ENCODE measurements at places on chromosomes 5 and 9.

- no peak for DNase-seq
These were observed 179.5 kb downstream of the MAPKAP1 start for GRCh38 chr9:125527471-125528002.

DNA sequence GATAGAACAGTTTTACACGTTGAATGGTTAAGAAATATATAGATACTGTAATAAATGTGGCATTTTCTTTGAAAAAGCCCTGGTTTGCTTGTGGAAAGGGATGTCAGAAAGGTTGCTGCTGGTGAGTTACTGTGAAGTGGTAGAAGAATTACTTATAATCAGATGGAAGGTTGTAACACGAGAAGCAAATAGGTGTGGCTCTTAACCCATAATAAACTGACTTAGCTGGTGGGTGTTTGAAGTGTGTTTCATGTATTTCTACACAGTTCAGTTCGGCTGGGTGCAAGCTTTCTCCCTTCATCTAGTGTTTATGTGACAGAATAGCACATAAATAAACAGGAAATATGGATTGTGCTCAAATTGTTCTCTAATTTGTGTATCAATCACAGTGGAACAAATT, 5.5 kb downstream of the CNOT6 start:
- no peak for DNase-seq

DNA sequence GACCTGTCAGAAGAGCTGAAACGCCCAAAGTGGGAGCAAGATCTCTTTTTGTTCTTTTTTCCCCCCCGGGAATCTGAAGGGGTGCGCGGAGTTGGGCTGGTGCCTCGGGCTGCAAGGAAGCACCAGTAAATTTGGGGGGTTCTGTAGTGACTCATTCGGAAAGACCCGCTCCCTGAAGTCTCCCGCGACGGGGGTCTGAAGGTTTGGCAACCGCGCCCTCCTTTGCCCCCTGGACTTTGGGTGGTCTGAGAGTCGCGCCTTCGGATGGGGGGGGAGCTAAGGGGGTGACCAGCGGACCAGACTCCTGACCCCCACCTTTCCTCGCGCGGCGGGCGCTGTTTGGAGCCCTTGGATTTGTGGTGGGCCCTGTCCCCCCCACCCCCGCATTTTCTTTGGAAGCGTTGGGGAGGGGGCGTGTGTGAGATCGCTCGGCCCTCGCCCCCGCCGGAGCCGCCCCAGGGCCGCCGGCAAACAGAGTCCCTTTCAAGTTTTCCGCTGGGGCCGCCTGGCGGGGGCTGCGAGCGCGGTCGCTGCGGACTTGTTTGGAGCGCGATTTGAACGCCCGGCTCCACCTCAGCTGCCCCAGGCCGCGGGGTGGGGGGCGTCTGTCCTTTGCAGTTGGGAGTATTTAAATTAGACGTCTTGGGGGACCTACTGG, 2.0 kb downstream of the CXXC5 start:
- no peak for DNase-seq

DNA sequence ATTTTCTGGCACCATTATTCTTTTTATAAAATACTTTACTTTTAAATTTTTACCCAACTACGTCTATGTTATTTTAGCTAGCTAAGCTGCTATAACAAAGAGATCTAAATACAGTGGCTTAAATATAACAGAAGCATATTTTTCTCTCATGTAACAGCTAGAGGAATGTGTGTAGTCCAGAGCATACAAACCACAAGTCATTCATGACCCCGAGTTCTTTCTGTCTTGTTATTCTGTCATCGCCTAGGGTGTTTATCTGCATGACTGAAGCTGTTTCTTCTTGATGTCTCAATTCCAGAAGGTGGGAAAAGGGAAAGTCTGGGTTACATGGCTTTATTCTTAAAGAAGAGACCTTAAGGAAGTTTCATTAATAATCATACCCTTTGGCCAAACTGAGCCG, 136.9 kb upstream of the RFX3 start:
- no peak for DNase-seq

DNA sequence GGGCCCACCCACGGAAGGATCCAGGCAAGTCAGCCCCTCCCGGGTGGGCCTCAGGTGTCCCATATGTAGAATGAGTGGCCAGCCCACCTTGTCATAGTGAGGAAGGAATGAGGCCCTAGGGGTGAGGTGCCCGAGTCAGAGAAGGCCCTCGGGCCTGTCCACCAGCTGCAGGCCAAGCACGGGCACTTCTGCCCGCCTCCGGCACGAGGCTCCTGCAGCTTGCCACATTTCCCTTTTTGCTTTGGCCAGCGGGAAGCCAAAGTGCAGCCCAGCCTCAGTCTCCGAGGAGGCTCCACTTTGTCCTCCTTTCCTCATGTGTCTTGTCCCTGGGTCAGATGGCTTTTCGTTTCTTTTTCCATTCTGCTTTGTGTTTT, 72.9 kb downstream of the PSMB7 start:
- DNase-seq: no peak

GRCh38 chr9:88789785-88790184, 201.5 kb upstream of the S1PR3 start:
- no peak for DNase-seq

DNA sequence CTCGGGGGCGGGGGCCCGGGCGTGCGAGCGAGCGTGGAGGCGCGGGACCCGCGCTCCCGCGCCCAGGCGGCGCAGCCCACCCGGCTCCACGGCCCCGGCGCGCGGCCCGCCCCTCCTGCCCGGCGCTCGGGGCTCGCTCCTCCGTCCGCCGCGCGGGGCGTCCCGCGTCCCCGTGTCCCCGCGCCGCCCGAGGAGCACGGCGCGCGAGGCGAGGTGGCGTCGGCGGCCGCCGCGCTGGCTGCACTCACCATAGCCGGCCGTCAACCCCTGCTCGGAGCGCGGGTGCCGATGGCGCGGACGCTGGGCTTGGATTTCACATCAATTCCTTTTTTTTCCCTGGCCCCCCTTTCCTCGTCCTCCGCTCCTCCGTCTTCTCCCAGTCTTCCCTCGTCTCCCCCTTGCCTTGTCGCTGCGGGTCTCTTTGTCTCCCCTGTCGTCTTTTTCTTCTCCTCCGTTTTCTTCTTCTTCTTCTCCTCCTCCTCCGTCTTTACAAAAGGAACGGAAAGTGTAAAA, 494 bp downstream of the PTCH1 start:
- no peak for DNase-seq

DNA sequence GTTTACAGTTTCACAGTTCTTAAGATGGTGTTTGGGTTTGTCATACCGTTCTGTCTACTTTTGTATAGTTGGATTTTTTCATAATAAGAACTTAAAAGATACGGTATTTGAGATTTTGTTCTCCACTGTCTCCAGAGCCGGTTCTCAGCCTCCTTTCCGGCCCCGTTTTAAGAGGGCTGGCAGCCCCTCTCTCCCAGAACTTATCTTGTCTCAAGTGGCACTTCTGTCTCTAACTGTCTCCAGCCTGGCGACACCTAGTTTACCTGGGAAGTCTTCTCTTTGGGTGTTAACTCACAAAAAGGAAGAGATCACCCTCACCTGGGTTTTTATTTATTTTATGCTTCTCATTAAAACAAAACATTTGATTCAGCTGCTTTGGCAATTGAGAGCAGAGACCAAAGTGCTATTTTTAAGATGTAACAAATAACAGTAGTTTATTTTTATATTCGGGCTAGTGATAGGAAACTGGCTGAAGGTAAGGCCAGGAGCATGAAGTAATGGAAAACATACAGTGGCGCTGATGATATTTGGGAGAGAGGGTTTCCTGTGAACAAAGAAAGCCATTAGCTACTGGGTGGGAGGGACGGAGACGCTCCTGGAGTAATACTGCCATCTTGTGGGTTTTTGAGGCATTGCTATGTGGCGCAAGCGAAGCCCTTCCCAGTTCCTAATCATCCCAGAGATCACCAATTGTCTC, 48.3 kb downstream of the ACER2 start:
- peak; percentile 40 for DNase-seq

GRCh38 chr5:78108564-78108963, 185.9 kb downstream of the AP3B1 start:
- DNase-seq: no peak

DNA sequence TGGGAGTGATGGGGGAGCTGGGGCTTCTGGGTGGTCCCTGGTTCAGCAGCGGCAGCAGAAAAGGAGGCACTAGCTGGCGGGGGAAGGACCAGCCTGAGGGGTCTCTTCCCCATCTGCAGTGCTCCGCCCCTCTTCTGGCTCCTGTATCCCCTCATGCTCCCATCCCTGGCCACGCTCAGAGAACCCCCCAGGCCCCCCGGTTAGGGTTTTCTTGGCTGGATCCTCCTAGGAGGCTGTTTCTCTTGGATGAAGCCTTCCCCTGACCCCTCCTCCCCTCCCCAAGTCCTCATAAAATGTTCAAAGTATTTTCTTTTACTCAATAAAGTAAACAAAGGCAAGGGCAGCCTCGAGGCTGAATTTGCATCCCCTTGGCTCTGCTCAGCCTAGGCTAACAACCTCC, 60.8 kb downstream of the FGF18 start:
- no peak for DNase-seq

GRCh38 chr5:146646441-146646840, 130.5 kb upstream of the GPR151 start:
- DNase-seq: no peak

DNA sequence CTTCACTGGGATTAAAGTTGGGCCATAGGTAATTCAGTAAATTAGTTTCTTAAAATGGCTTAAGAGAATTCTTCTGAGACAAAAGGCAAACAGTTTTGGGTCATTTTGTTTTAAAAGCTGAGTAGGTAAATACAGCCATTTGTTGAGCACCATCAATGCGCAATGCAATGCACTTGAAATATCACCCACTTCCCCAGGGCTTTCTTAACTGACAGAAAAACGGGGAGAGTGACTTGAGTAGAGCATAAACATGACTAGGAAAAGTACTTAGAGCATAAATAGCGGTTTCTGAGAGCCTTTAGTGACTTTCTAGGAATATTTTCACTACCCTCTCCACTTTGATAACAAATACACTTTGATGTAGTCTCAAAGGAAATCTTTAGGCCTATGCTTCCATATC, 27.2 kb downstream of the MLANA start:
- DNase-seq: no peak

DNA sequence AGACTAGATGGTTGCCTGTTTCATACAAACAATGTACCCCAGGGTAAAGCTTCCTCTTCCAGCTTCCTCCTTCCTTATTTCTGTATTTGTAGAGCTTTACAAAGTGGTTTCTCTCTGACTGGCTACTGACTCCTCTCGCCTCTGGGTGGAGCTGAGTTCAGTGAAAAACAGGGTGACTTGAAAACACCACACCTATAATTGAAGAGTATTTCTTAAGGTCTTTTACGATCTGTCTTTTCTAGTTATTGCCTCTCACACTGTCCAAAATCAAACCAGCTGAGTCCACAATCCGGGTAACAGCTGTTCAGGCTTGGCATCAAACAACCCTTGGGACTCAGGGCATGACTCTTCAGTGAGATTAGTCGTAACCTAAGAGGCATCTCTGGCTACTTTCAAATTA, 200.4 kb downstream of the ARRDC3 start:
- DNase-seq: no peak

DNA sequence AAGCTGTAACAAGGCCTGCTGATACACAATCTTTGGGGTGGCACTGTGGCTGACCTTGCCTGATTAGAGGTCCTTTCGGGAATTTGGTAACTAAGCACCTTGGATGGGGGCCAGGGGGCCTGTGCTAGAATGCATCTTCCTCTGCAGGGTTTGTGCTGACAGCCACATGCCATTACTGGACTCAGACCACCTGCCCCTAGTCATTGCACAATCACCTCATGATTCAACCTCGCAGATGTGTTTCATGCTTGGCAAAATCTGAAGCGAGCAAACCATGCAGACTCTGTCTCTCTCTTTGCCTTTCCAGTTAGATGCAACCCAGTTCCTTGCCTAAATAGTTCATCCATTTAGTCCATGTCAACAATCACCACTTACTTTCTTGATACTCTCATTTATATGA, 96.5 kb upstream of the ERCC6L2 start:
- DNase-seq: no peak

GRCh38 chr5:93585041-93585766, 2.2 kb downstream of the NR2F1 start:
- DNase-seq: no peak

DNA sequence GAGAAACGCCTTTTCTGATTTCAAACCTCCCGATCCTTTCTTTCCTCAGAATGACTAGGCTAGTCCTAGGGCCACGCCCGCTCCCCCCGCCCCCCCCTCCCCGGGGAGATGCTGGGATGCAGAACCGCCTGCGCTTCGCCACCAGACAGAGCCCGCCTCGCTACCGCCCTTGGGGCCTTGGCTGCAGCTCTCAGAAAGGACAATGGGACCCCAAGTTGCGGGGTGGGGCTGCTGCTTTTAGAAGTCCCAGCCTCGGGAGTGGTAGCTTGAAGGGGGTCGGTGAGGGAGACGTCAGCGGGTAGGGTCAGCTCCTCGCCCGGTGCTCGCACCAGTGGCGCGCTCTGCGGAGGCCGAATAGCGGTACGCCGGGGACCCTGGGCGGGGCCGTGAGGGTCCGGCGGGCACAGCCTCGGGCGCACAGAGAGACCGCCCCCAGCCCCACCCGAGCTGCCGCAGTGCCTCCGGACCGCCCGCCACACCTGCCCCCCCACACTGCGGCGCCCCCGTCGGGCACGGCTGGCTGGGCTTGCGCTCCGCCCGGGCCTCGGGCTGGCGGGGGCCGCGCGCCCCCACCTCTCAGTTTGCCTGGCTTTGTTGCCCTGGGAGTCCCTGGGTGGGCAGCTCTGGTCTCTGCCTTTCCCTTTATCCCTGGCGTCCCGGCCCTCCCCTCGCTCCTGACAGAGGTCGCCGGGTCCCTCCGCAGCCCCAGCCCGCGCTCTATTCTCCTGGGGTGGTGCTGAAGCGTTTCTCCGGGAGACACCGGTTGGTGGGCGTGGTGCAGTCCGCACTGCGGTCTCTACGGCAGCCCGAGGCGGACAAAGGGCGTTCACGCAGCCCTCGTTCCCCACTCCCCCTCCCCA, 1.2 kb downstream of the MAP1B start:
- DNase-seq: no peak

- DNase-seq: no peak
These were observed 590 bp downstream of the ENTPD2 start for GRCh38 chr9:137052998-137053943.

- no peak for DNase-seq
These were observed 107.7 kb downstream of the OSMR start for GRCh38 chr5:38953426-38954012.

DNA sequence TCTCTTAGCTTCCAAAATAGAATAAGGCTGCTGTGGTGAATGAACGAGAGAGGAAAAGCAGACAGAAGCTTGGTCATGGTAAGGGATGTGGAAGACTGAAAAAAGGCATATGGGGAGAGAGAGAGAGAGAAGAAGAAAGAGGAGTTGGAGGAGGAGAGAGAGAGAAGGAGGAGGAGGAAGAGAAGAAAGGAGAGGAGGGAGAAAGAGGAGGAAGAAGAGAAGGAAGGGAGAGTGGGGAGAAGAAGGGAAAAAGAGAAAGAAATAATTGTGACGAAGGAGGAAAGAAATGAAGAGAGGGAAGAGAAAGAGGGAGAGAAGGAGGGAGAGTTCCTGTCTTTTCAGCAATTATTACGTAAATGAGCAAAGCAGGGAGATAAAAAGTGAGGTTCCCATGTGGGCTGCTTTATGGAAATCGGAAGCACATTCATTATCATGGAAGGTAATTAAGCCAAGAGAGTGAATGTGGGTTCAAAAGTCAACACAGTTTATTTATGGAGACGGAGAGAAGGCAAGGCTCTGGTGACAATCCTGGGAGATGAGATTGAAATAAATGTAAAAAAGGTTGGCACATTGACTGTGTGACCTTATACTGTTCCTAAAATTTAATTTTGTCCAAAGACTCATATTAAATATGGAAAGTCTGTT, 611.2 kb downstream of the KIF4B start:
- DNase-seq: no peak

Data from activated CD8-positive, alpha-beta memory T cell treated with anti-CD3 and anti-CD28 coated beads for 4 hours (primary cell).